EL (cell line): ENCODE measurements at places on chromosomes 6 and 20.
A peak's percentile ranks its signal among the peaks of the same experiment; 100 is the strongest.

DNA sequence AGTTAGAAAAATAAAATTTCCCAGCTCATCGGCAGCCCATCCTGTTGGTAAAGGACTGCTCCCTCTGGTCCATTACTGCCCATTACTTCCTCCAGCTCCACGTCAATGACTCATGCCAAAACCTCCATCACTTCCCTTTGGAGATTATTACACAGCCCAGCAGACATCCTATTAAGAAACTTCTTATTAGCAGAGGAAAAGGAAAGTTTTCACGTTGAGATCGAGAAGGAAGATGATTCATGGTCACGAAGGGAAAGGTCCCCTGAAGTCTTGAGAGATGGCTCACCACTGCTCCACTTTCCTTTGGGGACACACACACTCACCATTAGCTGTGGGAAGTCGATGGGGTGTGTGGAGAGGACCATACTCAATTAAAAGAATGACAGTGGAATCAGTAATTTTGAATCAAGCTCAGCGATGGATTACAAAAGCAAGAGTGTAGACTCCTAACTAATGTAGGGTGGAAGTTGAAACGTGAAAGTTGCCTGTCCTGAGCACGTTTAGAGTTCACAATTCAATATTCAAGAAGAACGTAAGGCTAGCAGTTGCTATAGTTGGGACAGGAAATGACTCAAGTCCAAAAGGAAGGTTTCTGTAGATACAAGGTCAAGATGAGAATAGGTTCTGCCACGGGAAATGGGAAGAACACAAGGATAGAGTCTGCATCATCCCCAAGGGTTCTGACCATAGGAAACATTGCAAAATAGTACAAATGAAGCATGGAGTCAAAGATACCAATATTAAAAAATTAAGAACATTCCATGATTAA lies 21.6 kb downstream of the SASH1 start:
- DNase-seq = peak; percentile 93

DNA sequence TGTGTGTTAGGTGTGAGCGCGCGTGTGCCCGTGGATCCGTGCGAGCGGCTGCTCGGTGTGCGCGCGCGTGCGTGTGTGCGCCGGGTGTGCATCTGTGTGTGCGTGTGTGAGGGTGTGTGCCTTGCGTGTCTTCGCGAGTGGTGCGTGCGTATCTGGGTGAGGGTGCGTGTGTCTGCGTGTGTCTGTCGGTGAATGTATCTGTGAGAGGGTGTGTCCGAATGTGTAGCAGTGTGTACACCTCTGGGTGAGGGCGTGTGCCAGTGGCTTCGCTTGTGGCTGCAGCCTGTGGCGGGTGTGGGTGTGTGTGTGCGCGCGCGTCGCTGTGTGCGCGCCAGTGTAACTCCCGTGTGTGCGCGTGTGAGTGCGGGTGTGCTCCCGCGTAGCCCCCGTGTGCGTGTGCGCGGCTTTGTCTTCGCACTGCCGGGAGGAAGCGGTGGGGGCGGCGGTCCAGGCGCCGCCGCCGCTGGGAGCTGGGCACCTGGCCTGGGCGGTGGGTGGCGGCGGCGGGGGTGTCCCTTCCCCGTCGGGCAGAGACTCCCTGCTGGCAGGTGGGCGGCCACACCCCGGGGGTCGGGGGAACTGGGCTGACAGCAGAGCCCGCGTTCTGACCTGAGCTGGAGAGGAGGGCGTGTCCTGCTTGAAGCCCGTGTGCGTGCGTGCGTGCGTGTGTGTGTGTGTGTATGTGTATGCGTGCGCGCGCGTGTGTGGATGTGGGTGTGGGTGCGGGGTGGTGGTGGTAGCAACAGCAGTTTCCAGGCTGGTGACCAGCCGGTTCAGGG lies 61.3 kb upstream of the EPB41L1 start:
- DNase-seq = peak; percentile 39

DNA sequence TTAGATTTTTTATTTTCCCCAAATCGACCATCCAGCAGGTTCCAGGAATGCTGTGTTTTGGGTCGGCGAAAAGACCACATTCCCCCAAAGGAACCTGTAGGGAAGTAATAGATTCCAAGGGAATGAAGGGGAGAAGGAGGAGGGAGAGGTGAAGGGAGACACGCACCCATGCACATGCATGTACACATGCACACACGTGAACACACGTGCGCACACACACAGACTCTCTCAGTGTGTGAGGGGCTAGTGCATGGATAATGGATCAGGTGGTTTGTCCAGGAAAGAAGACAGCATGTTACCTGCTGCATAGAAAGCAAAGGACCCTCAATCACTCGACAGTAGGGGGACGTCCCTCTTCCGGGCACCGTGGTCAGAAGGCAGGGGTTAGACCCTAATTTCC lies 52.4 kb upstream of the PDE10A start:
- no peak for DNase-seq

DNA sequence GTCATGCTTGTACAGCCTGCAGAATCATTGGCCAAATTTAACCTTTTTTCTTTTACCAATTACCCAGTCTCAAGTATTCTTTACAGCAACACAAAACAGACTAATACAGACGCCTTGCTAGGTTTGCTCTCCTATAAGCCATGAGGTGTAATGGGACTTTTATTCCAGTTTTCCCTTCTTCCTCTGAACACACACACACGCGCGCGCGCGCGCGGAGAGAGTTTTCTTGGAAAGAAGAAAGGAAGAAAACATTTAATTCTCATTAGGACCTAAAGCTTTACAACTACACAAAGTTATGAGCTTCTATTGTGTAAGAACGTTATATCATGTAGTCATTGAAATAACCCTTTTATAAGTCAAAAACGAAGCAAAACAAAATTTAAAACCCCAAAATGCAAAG lies 681.6 kb upstream of the FLRT3 start:
- DNase-seq = no peak

DNA sequence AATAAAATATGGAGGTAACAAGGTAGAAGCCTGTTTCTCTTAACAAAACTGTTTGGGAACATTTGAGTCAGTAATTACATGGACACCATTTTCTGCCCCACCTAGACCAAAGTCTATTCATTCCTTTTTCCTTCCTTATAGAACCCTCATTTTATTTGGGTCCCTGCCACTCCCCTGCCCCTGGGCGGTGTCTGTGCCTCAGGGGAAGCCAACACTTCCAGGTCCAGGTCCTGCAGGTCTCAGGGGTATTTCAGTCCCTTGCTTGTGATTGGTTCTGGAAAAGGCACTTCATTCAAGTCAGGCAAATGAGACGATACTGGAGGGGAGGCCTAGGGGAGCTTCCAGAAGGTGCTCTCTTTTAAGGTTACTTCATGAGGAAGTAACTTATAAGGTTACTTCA lies 42.3 kb downstream of the SLC35D3 start:
- no peak for DNase-seq

- no peak for DNase-seq
Measured at GRCh38 chr20:18956890-18957289, 143.3 kb downstream of the SCP2D1 start.

GRCh38 chr20:1335961-1336698 lies 7.2 kb upstream of the SDCBP2 start:
- no peak for DNase-seq
